ENCODE measurements at places on chromosomes 6 and 20.

GRCh38 chr20:38143646-38144554 is 21.2 kb downstream of the TGM2 start:
- peak; percentile 87 for DNase-seq

GRCh38 chr6:11830105-11830504 is 51.5 kb upstream of the ADTRP start:
- DNase-seq: no peak

DNA sequence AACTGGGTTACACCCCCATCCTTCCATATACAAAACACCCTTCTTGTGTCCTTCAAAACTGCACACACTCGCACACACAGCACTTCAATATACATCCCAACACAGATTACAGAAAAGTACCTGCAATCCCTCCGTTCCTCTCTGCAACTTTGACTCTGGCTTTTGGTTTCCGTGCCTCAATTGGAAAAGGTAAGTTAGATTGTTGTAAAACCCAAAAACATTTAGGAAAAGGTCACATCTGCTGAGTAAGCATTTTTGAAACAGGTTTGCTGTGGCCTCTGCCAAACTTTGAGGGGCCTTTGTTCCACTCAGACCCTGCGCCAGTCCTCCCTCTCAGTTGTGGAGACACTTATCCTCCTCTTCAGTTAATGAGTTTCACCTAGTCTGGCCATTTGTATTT is 4.2 kb downstream of the NKX2-4 start:
- no peak for DNase-seq

DNA sequence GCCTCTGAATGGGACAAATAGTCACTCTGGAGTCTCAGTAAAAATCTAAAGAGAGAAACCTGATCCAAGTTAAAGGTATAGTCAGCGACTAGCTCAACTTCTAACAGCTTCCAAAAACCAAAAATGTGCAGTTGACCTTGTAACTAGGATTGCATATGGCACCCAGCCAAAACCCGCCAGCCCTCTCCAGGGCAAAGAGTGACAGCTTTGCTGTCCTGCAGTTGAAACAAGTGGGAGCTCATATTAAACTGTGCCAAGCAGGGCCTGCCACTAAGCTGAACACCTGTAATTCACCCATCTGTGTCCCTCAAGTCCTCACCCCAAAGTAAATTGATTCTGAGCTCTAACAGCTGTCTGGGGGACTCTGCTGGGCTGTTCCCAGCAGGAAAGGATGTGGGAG is 695.3 kb downstream of the MAFB start:
- no peak for DNase-seq

GRCh38 chr6:35377002-35377401 is 34.6 kb downstream of the PPARD start:
- no peak for DNase-seq

GRCh38 chr6:7246401-7247178 is 66.4 kb downstream of the SSR1 start:
- DNase-seq: no peak

GRCh38 chr20:41782255-41782654 is 164.1 kb upstream of the CHD6 start:
- DNase-seq: no peak

DNA sequence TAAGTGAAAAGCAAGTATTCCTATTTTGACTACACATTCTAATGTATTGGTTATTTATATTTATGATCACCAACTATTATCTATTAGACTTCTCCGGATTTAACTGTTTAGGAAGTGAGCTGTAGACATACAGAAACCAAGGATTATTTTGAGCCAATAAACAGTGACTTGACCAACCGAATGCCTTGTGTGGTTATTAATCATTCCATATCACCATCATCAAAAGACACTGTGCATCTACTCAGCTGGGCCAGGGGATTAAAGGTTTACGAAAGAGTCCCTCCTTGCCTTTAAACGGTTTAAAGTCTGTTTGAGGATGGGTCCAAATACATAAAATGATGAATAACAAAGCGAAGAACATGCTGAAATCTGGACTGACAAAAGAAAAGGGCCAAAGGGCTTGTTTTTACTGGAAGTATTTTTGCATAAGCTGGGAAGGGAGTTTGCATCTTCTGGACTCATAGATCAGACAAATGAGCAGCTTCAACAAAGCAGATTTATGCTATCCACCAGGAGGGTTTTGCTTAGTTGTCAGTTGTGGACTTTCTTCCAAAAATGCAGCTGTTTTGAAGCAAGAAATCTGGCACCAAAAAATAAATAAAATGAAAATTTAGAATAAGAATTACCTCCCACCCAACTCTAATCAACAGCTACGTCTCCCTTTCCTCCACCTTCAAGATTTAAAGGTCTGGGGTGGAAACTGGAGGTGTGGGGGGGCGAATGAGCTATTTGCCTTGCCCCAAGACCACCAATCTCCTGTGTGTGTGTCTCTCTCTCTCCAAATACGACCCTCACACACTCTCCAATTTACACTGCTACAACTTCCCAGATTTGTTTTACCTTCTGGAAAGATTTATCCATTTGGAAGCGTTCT is 33.6 kb upstream of the ID4 start:
- DNase-seq: peak; percentile 43

GRCh38 chr6:107021446-107022185 is 6.4 kb upstream of the MTRES1 start:
- DNase-seq: no peak

GRCh38 chr6:102223942-102224341 is 830.4 kb downstream of the GRIK2 start:
- DNase-seq: no peak

DNA sequence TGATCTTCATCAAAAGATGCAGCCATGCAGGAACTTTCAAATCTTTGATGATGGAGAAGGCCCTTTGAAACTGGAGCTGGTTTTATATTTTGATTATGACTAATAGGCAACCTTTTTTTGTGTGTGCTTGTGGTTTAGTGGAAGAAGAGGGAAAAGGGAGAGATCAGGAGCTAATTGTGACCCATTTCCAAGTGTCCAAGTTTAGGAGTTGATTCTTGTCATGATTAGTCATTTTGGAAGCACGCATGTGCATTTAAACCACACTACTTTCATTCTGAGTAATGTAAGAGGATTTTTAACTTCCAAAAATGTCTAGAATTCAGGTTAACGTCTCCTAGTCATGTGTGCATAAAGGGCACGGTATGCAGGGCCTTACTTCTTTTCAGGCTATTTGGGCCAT is 3.5 kb downstream of the FOXO3 start:
- peak; percentile 99 for DNase-seq

DNA sequence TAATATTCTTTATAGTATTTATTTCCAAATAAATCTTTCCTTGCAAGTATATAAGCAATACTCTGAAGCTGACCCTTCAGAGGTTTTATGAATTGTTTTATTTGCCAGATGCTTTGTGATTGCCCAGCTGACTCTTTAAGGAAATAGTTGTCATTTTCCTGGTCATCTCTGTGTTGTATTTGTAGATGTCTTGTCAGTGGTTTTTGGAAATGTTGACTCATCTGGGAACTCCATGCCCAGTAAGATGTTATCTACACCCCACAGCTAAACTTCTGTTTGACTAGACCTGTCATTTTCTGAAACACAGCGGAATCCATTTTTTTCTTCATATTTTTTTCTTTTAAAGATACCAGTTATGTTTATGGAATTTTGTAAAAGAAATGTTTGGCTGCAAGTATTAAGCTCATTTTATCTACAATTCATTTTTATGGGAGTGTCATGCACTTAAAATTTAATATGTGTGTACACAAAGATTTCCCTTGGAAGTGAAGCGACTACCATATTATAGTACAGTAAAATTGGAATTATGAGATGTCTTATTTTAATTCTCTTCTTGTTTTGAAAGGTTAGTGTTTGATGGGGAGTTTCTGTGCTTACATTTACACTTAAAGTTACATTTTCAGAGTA is 491.0 kb downstream of the NKAIN2 start:
- peak; percentile 7 for DNase-seq

- DNase-seq: no peak
These were observed 83.8 kb downstream of the SLC22A23 start for GRCh38 chr6:3372912-3373554.

DNA sequence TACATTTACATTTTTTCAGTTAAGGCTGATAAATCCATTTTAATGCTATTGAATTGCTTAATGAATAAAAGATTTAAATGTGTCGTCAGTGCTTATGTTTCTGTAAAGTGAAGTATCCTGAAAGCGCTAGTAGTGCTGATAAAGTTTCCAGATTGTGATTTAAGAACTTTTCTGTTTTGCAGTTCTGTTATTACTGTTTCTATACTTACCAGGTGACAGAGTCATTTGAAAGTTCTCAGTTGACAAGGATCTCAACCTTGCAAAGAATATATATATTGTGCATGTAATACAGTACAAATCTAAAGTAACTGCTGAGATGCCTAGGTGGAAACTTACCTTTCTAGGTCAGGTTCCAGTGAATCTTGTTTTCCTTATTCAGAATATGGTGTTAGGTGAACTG is 201.8 kb downstream of the ARID1B start:
- DNase-seq: no peak

Data from fibroblast of skin of right biceps (primary cell).